ENCODE measurements at places on chromosomes 7 and 10. TPM values are rescaled to one million over a fixed set of nuclear protein-coding genes. Genes with fewer than 3 reads are reported as not detected.

GRCh38 chr10:77586719-77587415 lies 50.7 kb downstream of the KCNMA1 start:
- H3K36me3 ChIP-seq: no peaks in the 10 kb centered on the region
- no peak for DNase-seq

DNA sequence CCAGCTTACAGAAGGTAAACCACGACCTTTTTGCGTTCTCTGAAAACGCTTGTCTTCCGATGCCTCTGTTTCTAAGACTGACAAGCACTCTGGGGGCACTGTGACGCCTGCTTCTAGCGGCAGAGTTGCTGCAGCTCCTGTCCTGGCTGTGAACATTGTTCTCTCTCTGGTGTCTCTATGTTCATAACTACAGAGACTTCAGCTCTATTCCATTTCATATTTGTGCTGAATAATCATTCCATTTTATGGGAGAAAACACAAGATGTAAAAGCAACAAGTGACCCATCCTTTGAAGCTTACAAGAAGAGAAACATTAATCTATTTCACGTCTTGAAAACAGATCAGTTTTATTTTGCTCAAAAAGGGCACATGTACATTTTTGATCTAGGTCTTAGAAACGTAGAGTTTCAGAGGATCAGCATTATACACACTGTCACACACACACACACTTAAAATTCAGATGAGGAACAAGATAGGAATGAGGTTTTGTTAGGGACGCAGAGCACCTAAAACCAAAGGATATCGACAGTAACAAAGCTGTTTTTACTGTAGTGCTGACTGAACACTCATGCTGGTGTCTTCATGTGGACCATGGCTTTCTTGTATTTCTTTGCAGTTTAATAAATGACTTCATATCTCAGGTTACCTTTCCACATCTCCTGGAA lies 3.0 kb downstream of the IKZF1 start:
- DNase-seq: no peak
- H3K4me3 ChIP-seq: no peak overlapping the region
- H3K36me3 ChIP-seq: no peaks in the 10 kb centered on the region
- no peak overlapping the region for H3K27ac ChIP-seq
- H3K27me3 ChIP-seq: no peaks in the 10 kb centered on the region

- DNase-seq: no peak
- no peaks in the 10 kb centered on the region for H3K4me1 ChIP-seq
- H3K27ac ChIP-seq: no peak overlapping the region
- H3K27me3 ChIP-seq: no peaks in the 10 kb centered on the region
- H3K36me3 ChIP-seq: no peaks in the 10 kb centered on the region
Observed at GRCh38 chr10:86449926-86450558, 71.5 kb downstream of the WAPL start.

DNA sequence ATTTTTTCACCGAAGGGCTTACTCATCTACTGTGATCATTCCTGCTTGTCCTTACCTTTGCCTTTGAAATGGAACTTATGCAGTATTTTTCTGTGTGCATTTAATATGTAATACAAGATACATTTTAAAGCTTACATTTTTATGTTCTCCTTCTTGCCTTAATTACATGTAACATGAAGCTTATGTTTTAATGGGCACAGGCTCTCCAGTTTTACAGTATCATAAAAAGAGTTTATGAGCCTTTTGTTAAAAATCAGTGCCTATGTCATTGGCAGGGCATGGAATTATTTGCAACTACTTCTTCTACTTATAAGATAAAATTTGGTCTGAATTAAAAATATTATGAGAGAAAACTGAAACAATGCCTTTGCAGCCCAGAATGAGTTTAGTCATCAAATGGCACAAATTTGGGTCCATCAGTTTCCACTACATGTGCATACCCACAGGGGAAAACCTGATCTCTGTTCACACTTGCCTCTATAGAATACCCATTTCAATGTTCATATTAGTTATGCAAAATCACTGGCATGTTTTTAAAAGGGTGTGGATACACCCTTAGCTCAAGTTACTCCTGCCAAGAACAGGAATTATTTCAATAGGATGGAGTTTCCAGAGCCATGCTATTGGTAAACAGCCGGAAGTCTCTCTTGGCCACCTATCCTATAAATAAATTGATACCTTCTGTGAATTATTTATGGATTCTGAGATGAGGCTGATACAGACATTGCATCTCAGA lies 27.9 kb upstream of the WNT16 start:
- no peaks in the 10 kb centered on the region for H3K36me3 ChIP-seq
- no peak overlapping the region for H3K4me3 ChIP-seq
- H3K4me1 ChIP-seq: no peaks in the 10 kb centered on the region
- no peak overlapping the region for H3K27ac ChIP-seq

DNA sequence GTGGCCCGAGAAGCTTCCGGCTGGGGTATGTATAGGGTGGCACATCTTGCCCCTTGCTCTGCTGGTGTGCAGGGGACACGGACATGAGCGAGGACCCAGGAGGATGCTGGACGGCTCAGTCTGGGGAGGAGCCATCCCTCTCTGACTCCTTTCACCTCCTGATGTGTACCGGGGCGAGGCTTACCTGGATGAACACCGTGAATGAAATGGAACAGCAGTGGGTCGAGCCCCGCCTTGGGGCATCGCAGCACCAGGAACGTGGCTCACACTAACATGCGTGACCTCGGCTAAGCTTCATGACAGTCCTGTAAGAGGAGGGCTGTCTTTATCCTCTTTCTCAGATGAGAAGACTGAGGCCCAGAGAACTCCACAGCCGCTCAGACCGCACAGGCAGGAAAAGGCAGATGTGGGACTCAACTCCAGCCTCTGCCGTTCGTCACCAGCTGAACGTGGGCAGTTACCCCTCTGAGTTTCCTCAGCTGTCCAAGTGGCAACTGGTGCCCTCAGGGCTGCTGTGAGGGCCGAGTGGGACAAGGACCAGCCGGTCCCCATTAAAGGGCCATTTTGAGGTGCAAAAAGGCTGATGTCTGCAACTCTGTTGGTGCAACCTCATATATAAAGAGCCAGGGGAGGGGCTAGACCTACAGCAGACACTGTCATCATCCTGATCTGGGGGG lies 54.5 kb downstream of the INSIG1 start:
- H3K27ac ChIP-seq: no peak overlapping the region
- H3K36me3 ChIP-seq: no peaks in the 10 kb centered on the region
- H3K27me3 ChIP-seq: no peaks in the 10 kb centered on the region
- no peak overlapping the region for H3K4me3 ChIP-seq
- DNase-seq: peak; percentile 13

- H3K36me3 ChIP-seq: no peaks in the 10 kb centered on the region
- DNase-seq: no peak
- H3K4me3 ChIP-seq: no peak overlapping the region
- no peaks in the 10 kb centered on the region for H3K4me1 ChIP-seq
- no peaks in the 10 kb centered on the region for H3K27me3 ChIP-seq
- H3K27ac ChIP-seq: no peak overlapping the region
Observed at GRCh38 chr7:151813997-151814396, 62.9 kb downstream of the PRKAG2 start.

GRCh38 chr7:157357129-157358040 lies 20.6 kb downstream of the DNAJB6 start:
- H3K4me3 ChIP-seq: no peak overlapping the region
- H3K36me3 ChIP-seq: no peaks in the 10 kb centered on the region
- H3K27me3 ChIP-seq: no peaks in the 10 kb centered on the region
- peaks cover 27% of the 10 kb centered on the region for H3K4me1 ChIP-seq
- H3K27ac ChIP-seq: peak overlapping the region; percentile 20

GRCh38 chr7:140458916-140459315 lies 20.4 kb downstream of the MKRN1 start:
- no peak overlapping the region for H3K4me3 ChIP-seq
- H3K27ac ChIP-seq: no peak overlapping the region
- H3K27me3 ChIP-seq: no peaks in the 10 kb centered on the region
- no peaks in the 10 kb centered on the region for H3K36me3 ChIP-seq
- no peak for DNase-seq

DNA sequence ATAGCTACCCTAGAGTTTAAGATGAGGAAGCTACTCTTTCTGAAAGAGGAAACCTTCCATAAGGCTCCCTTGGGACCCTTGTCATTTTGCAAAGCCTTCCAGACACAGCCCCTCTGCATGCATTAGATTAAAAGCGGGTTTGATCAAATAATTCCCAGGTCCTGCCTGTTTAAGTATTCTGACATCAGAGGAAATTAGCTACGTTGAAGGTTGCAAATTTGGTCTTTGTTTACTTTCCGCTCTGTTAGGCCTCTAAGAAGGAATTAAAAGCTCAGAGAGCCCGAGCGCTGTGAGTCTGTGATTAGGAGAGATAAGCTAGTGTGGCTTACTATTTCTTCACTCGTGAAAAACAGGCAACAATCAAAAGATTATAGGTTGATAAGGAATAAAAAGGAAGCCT lies 1.4 kb upstream of the THSD7A start:
- peaks cover 5% of the 10 kb centered on the region for H3K4me1 ChIP-seq
- H3K4me3 ChIP-seq: no peak overlapping the region
- no peak overlapping the region for H3K27ac ChIP-seq
- H3K27me3 ChIP-seq: no peaks in the 10 kb centered on the region
- no peak for DNase-seq
- no peaks in the 10 kb centered on the region for H3K36me3 ChIP-seq

DNA sequence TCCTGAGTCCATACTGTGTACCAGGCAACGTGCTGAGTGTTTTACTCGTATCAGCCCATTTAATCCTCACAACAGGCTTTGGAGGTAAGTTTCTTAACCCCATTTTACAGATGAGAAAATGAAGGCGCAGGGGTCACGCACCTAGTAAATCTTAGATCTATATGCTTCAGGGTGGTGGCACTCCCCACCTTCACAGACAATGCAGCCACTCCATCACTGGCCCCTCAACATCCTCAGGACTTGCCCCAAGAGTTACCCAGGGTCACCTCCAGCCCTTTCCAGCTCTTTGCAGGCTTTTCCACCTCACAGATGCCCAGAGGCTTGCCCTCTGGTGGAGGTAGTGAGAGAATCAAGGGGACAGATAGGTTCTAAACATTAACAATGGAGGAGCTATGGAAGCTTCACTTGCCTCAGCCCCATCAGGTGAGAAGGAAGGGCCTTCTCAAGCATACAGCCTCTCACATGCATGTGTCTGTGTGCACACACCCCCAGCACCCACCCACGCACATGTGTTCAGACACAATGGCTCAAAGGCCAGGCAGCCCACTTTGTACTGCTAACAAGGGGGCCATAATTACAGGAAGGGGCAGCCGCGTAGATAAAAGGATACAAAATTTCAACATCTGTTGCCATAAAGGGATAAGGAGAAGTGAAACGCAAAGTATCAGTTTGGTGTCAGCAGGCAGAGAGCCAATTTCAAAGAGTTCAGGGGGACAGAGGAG lies 29.1 kb downstream of the DPCD start:
- DNase-seq: peak; percentile 50
- no peaks in the 10 kb centered on the region for H3K36me3 ChIP-seq
- H3K4me1 ChIP-seq: peaks cover 35% of the 10 kb centered on the region
- no peak overlapping the region for H3K27ac ChIP-seq
- H3K4me3 ChIP-seq: no peak overlapping the region
- H3K27me3 ChIP-seq: no peaks in the 10 kb centered on the region

- no peaks in the 10 kb centered on the region for H3K36me3 ChIP-seq
- DNase-seq: no peak
- H3K27me3 ChIP-seq: no peaks in the 10 kb centered on the region
- no peak overlapping the region for H3K27ac ChIP-seq
- H3K4me3 ChIP-seq: no peak overlapping the region
- no peaks in the 10 kb centered on the region for H3K4me1 ChIP-seq
Observed at GRCh38 chr10:123550675-123551096, 115.5 kb upstream of the GPR26 start.

DNA sequence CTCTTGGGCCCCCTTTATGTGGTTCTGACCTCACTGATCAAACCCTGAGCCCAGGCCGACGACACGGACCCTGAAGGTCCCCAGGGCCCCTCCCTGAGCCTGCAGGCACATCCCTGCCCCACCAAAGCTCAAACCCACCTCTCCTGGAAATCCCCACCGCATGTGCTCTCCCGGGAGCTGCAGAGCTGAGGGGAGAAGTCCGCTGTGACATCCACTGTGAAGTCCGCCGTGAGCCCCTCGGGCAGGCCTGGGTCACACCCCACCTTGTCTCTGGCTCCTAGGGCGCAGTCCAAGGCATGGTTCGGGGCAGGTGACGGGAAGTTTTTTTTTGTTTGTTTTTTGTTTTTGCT lies 100.2 kb downstream of the MICALL2 start:
- no peak overlapping the region for H3K4me3 ChIP-seq
- H3K27me3 ChIP-seq: no peaks in the 10 kb centered on the region
- H3K36me3 ChIP-seq: no peaks in the 10 kb centered on the region
- H3K4me1 ChIP-seq: no peaks in the 10 kb centered on the region

DNA sequence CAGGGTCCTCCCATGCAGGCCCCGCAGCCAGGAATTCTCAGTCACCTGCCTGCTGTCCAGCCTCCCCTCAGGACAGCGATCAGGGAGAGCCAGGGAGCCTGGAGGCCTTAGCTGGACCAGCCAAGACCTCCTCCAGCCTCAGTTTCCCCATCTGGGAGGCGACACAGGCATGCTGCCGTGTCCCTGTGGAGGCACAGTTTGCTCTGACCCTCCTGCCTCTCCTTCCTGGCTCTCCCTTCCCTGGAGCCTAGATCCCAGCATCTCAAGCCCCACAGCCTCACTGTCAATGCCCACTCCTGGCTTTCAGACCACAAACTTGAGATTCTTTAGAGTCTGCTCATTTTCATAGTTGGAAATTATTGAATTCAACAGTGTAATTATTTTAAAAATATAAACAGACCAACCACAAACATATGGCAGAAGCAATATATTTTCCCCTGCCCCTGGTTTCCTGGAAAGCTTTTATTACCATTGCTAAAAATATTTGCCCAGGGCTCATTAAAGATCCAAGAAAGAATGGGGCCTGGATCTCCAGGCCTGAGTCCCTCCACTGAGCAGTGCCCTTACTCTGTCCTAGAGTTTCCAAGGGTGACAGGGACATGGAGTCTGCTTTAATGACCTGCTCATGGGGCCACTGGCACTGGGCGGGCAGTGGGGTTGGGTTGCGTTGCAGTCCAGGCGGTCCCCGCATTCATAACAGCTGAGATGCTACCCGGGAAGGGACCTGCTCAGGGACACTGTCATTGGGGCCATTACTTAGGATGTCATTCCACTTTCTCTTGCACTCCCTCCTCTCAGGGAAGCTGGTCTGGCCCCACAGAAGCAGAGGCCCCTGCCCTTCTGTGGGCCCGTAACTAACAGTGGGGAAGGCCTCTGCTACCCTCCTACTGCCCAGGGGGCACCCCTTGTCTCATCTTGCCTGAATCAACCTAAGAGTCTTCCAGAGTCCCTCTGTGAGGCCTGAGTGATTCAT lies 81.6 kb upstream of the CHST15 start:
- H3K27me3 ChIP-seq: no peaks in the 10 kb centered on the region
- H3K27ac ChIP-seq: no peak overlapping the region
- no peak for DNase-seq
- no peaks in the 10 kb centered on the region for H3K36me3 ChIP-seq
- no peak overlapping the region for H3K4me3 ChIP-seq
- peaks cover 3% of the 10 kb centered on the region for H3K4me1 ChIP-seq

The ANKRD30A gene
- 32.1 TPM for total RNA-seq

The NPFFR1 gene
- 2.8 TPM for total RNA-seq

The ADRB1 gene
- total RNA-seq: 0.55 TPM

The RADIL gene
- 24.3 TPM for total RNA-seq

The SLC26A5 gene
- 1.3 TPM for total RNA-seq

The C10orf95 gene
- total RNA-seq: 1.3 TPM

The FOXI2 gene
- 0.47 TPM for total RNA-seq

The FAM25C gene
- total RNA-seq: not detected

The PKD2L1 gene
- 0.99 TPM for total RNA-seq

All from testis (tissue), 5 donors.